Natural killer cell treated with Interleukin-12 subunit alpha and Interleukin-12 subunit beta and Interleukin-15 and Interleukin-18, amount 100 ng/mL, for 72 hours (primary cell): ENCODE measurements at places on chromosomes 5 and 9. TPM values are rescaled to one million over a fixed set of nuclear protein-coding genes. Genes with fewer than 3 reads are reported as not detected.

GRCh38 chr5:114924769-114925168 is 244.9 kb downstream of the TRIM36 start:
- DNase-seq = no peak

The PRR7 gene
- 2.6 TPM for total RNA-seq

The OTULINL gene
- total RNA-seq = 14.6 TPM

The ANGPTL2 gene
- total RNA-seq = not detected

DNA sequence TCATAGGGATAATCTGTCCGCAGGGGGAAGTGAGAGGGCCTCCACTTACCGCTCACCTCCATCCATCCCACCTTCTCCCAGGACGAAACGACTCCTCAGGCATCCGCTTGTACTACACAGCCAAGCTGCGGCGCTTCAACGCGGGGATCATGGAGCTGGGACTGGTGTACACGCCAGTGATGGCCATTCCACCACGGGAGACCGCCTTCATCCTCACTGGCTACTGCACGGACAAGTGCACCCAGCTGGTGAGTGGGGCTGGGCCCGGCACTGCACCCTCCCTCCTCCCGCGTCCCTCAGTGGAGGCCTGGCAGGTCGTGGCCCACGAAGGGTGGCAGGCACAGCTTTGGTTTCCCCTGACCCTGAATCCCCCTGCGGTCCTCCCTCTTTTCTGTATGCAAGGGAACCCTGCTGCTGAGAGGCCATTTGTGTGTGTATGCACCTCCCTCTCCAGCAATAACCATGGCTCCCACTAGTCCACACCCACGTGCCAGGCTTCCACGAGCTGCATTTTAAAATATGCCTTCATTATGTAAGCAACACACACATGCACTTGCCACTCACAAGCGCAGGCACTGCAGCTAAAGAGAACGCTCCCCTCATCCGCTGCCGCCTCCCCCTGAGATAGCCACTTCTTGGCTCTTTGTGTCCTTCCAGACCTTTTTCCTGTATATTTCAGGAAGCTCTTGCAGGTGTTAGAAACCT is 11.8 kb downstream of the DBH start:
- no peak for DNase-seq
